Naive thymus-derived CD8-positive, alpha-beta T cell (primary cell): ENCODE measurements at places on chromosomes 5 and 9. TPM values are rescaled to one million over a fixed set of nuclear protein-coding genes. Genes with fewer than 3 reads are reported as not detected.

Gene CDC42SE2
- total RNA-seq, result 326 TPM

DNA sequence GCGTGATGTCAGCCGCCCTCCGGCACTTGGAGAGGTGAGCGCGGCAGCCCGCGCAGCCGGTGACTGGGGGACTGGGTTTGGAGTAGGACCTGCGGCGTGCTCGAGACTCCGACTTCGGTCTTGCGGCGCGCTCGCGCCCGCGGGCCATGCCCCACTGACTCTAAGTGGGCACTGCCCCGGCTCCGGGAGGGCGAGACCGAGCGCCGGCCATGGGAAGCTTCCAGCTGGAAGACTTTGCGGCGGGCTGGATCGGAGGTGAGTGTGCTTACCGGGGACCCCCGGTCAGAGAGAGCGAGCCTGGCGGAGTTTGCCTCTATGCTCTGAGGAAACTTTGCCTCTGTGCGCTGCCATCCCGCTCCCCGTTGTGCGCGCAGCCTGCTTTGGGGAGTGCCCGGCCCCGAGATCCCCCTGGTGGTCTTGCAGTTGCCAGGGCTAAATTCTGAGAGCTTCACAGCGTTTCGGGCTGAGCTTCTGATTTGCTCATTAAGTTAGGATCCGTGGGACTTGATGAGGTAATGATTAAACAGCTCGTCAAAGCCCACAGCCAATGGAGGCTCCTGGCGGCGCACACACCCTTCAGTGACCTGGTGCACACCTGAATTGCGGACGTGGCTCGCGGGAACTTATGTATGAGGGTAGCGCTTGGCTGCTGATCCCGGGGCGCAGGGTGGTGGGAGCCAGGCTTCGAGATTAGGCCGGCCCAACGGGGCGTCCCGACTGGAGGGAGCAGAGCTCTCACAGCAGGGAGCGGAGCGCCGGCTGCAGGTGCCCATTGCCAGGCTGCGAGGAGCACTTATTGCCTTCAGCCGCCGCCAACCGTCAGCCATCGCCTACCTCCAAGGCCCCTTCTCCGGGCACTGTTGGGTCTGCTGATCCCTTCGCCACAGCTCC is at the start of gene SLC25A48:
TSS of gene SLC25A48 (plus strand) at position 25 of the 891 bp plus-strand sequence. CDS start at position 210, 185 bp downstream.
- DNase-seq, result no peak

Gene NUTM2G
- total RNA-seq, result not detected

Gene BTNL3
- not detected for total RNA-seq

GRCh38 chr9:109600142-109600541 is 102.0 kb upstream of the PTPN3 start:
- no peak for DNase-seq

DNA sequence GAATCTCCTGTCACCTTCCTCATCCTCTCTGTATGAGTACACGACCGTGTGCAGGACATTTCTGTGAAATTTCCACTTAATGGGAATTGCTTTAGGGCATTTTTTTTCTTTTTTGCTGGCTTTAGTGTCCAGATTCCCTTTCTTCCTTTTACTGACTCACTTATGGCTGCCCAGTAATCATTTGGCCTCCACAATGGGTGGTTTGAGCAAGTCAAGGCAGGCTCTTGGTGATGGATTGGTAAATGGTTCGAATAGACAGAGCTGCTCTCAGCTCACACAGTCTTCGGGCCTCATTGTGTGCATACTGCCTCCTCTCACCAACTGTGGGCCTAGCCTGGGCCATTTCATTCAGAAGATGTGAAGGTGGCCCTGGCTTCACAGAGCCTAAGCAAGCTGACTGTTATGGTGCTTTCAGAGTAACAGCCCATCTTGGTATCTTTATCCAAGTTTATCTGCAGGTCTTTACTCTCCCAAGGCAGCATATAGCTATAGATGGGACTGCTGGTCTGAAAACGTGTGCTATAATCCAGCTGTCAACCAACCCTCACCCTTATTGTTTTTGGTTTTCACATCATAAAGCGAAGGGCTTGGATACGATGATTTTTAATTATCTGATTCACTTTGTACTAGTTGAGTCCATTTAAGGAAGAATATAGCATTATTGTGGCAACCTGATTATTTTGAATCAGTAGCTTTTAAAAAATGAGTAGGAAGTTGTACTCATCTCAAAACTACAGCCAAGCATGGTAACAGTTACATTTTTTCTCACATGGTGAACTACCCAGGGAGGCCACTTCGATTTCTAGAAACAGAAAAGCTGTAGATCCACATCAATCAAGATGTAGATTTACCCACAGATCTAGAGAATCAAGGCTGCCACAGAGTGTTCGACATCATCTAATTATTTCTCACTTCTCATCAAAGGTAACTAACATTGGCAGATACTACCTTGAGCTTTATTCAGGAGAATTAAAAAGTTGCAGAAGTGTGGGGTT is 50.4 kb upstream of the CKMT2 start:
- DNase-seq, result no peak

Gene LECT2
- total RNA-seq, result not detected

Gene TNFSF8
- 15.9 TPM for total RNA-seq
